ENCODE measurements at places on chromosomes 6 and 20.
A peak's percentile ranks its signal among the peaks of the same experiment; 100 is the strongest.

GRCh38 chr6:134732763-134733162 is 217.1 kb downstream of the ALDH8A1 start:
- DNase-seq = no peak

- no peak for DNase-seq
These were observed 35.3 kb downstream of the METTL24 start for GRCh38 chr6:110322874-110323242.

DNA sequence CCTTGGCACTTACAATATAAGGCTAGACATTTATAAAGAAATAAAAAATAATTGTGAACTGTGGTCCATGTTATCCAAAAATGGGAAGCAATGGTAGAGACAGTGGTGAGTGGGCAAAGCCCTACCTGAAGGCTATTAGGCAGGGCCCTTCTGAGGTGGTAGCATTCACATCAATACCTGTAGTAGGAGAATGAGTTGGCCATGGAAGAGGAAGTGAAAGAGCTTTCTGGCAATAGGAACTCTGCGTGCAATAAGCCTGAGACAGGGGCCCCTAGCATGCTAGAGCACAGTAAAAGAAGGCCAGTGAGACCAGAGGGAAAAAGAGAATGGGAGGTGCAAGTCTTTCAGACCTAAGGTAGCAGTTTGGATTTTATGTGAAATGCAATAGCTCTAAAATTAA is 754.5 kb downstream of the PTPRT start:
- DNase-seq = no peak

- DNase-seq = no peak
These were observed 82.7 kb downstream of the JAG1 start for GRCh38 chr20:10590950-10591671.

DNA sequence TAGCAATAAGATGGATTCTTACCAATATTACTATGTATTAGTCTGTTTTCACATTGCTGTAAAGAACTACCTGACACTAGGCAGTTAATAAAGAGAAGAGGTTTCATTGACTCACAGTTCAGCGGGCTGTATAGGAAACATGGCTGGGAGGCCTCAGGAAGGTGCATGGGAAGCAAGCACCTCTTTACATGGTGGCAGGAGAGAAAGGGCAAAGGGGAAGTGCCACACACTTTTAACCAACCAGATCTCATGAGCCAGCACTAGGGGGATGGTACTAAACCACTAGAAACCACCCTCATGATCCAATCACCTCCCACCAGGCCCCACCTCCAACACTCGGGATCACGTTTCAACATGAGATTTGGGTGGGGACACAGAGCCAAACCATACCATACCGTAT is 40.7 kb upstream of the CCDC167 start:
- no peak for DNase-seq

- DNase-seq = no peak
These were observed 705 bp downstream of the ZSCAN23 start for GRCh38 chr6:28442586-28442985.

DNA sequence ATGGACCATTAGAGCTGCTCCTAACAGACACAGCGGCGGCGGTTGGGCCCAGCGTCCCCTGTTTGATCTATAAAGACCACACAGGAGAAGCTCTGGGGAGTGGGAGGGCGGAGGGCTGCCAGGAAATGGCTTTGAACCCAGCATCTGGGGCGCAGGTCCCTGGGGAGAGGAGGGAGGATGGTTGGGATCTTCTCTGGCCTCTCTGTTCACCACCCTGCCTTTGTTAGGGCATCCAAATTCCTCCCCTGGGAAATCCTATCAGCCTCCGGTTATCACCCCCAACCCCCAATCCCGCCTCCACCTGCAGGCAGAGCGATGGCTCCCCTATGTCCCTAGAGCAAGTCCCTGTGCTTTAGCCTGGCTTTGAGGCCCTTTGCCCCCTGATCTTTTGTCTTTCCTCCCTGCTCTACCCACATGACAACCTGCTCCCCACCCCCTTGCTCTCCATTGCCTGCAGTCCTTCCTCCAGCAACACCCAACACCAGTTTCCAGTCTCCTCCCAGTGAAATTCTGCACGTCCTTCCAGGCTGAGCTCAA is 7.1 kb downstream of the XKR7 start:
- no peak for DNase-seq

DNA sequence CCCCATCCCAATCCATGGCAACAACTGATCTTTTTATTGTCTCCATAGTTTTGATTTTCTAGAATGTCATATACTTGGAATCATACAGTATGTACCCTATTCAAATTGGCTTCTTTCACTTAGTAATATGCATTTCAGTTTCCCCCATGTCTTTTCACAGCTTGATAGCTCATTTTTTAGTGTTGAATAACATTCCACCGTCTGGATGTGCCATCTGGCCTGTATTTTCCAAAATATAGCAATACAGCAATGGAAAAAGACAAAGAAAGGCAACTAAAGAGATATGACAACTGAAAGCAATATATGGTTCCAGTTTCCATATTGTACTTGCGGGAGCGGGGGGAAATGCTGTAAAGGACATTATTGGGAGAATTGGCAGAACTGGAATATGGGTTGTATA is 166.4 kb upstream of the NT5E start:
- DNase-seq = no peak

DNA sequence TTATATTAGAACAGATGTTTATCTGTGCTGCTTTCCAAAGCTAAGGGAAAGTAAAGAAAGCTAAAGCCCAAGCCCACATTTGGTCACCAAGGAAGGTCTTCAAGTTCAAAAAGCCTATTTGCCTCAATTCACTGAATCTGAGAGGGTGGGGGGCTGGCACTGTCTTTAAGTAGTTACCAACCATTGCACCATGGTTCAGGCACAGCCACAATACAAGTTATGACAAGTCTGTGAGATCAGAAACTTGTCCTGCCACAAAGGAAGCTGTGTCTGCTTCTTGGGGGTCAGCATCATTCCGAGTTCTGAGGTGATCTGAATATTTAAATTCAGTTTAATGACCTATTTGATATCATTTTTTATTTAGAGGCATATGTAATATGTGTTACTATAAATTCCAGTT is 78.3 kb upstream of the OPRM1 start:
- no peak for DNase-seq

- DNase-seq = peak; percentile 72
These were observed 79.6 kb downstream of the IPCEF1 start for GRCh38 chr6:154276810-154277628.

DNA sequence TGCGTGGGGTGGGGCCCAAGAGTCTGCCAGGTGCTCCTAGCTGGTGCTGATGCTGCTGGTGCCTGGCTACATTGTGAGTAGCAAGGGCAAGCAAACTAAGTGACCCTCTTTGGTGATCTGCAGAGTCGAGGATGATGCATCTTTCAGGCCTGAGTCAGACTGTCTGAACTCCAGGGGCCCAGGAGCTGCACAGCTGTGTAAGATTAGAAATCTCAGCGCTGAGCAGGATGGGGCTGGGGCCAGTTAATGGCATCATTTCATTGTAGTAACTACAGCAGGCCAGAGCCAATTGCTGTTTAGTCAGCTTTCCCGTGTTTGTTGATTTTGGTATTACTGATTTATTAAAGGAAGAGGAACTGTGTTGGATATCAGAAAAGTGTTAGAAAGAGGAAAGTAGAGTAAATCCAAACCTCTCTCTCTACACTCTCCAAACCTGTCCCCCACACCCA is 365.2 kb downstream of the PAX1 start:
- DNase-seq = no peak

DNA sequence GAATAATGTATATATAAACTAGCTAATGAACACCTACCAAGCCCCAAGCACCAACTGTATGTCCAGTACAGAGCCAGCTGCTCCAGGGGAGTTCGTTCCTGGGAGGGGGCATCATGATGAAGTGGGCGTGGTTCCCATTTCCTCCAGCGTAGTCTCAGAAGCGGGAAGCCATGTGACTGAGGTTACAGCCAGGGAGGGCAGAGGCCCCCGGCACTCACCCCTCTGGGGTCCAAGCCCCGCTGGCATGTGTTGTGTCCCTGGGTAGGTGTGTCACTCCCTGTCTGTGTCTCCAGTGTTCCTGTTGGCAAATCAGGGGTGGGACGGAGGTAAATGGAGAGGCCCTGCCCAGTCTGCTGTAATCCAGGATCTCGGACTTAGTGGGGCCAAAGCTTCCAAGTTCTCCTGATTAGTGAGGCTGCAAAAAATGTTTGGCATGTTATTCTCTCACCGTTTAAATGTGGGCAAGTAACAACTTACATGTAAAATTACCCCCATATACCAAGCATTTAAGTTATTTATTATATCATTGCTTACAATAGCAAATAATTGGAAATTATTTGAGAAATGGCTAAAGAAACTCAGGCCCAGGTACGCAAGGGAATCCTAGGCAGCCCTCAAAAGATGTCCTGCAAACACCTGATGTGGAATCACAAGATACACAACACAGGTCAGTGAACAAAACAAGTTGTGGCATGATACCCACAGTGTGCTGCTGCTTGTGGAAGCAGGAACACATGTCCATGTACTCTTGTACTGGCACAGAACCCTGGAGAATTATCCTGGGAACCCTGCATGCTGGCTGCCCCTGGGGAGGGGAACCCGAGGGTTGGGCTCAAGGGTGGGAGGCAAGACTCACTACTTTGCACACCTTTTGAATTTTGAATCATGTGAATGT is 22.2 kb downstream of the FAM110A start:
- no peak for DNase-seq

GRCh38 chr20:4154958-4155411 is 139.6 kb upstream of the RNF24 start:
- no peak for DNase-seq

DNA sequence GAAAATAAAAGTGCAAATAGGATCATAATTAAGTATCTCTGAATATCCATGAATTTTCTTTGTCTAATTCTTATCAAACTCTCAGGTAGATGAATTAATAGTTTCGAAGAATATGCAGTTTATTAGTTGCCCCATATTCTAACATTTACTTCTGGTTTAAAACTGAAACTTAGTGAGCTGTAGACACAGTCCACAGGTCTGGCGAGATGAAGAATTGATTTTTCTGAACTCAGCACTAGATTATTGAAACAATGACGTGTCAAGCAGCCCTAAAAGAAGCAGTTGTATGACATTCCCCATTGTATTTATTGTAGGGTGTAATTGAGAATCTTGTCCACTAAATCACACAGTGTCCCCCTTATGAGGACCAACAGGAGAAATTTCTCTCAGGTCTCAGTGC is 407.1 kb downstream of the GRIK2 start:
- no peak for DNase-seq
